ENCODE measurements at places on chromosomes 6 and 20. TPM values are rescaled to one million over a fixed set of nuclear protein-coding genes. Genes with fewer than 3 reads are reported as not detected.
A peak's percentile ranks its signal among the peaks of the same experiment; 100 is the strongest.

The AVP gene
- not detected for total RNA-seq

DNA sequence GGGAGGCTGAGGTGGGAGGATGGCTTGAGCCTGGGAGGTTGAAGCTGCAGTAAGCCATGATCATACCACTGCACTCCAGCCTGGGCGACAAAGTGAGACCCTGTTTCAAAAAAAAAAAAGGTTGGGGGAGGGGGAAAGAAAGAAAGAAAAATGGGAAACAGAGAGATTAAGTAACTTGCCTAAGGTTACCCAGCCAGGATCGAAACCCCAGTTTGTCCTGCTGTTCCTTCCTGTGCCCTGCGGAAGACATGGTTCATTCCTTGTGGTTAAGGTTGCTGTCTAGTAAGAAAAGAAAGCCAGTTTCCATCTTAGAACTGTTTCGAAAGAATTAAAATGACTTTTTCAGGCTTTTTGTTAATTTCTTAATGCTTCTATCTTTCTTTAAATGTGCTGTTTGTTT lies 29.8 kb downstream of the C6orf89 start:
- no peak overlapping the region for H3K4me3 ChIP-seq
- peaks cover 48% of the 10 kb centered on the region for H3K4me1 ChIP-seq
- peaks cover 2% of the 10 kb centered on the region for H3K27me3 ChIP-seq
- no peak overlapping the region for H3K27ac ChIP-seq
- DNase-seq, result no peak

GRCh38 chr6:501891-502601 lies 110.5 kb downstream of the IRF4 start:
- H3K27me3 ChIP-seq, result no peaks in the 10 kb centered on the region
- no peak for DNase-seq
- H3K4me3 ChIP-seq, result no peak overlapping the region
- H3K4me1 ChIP-seq, result no peaks in the 10 kb centered on the region

DNA sequence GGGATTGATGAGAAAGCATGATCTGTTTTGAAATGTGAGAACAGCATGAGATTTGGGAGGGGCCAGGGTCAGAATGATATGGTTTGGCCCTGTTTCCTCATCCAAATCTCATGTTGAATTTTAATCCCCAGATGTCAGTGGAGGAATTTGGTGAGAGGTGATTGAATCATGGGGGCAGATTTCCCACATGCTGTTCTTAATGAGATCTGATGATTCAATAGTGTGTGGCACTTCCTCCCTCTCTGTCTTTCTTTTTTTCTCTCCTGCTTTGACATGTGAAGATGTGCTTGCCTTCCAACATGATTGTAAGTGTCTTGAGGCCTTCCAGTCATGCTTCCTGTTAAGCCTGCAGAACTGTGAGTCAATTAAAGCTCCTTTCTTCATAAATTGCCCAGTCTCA lies 1060.3 kb upstream of the CITED2 start:
- no peak overlapping the region for H3K4me3 ChIP-seq
- no peaks in the 10 kb centered on the region for H3K4me1 ChIP-seq
- no peak for DNase-seq
- no peaks in the 10 kb centered on the region for H3K27me3 ChIP-seq

- no peaks in the 10 kb centered on the region for H3K4me1 ChIP-seq
- no peak overlapping the region for H3K27ac ChIP-seq
- DNase-seq, result no peak
- no peak overlapping the region for H3K4me3 ChIP-seq
Observed at GRCh38 chr6:13272131-13273046, 55.9 kb downstream of the TBC1D7 start.

- H3K27ac ChIP-seq, result no peak overlapping the region
- no peak for DNase-seq
- no peaks in the 10 kb centered on the region for H3K4me1 ChIP-seq
Observed at GRCh38 chr6:143253586-143253985, 192.9 kb downstream of the AIG1 start.

- H3K27ac ChIP-seq, result no peak overlapping the region
- no peak overlapping the region for H3K4me3 ChIP-seq
- H3K36me3 ChIP-seq, result peaks cover 13% of the 10 kb centered on the region
- no peak for DNase-seq
- no peaks in the 10 kb centered on the region for H3K27me3 ChIP-seq
- no peaks in the 10 kb centered on the region for H3K4me1 ChIP-seq
Observed at GRCh38 chr6:37305841-37306425, 47.9 kb upstream of the RNF8 start.

GRCh38 chr6:157045831-157046454 lies 268.8 kb downstream of the ARID1B start:
- H3K4me1 ChIP-seq, result peaks cover 20% of the 10 kb centered on the region
- DNase-seq, result no peak
- H3K27ac ChIP-seq, result peak overlapping the region; percentile 73
- no peak overlapping the region for H3K4me3 ChIP-seq
- H3K36me3 ChIP-seq, result peaks cover 7% of the 10 kb centered on the region
- peaks cover 11% of the 10 kb centered on the region for H3K27me3 ChIP-seq

The CTCFL gene
- 0.21 TPM for total RNA-seq

DNA sequence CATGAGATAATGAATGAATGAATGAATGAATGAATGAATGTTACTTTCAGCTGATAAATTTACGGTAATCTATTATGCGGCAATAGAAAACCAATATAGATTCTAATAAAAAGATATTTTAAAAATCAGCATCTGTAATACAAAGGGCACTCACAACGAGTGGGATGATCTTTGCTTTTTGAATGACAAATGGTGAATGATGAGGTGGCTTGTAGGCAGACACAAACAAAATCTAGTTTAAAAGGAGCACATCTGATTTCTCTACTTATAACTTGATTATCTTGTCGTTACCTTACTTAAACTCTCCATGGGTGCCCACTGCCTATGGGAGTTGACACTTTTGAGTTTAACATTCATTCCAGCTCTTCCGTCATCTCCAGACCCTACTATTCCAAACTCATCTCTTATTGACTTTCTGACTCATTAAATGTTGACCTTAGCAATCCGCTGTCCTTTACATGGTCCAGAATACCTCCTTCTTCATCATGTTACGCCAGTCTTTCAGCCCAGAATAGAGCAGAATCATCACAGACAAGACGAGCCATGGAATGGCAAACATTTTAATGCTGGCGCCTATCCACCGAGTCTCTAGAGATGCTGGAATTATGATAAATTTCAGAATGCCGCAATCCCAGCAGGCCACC lies 41.3 kb downstream of the NHLRC1 start:
- no peak overlapping the region for H3K27ac ChIP-seq
- peaks cover 1% of the 10 kb centered on the region for H3K27me3 ChIP-seq
- H3K4me3 ChIP-seq, result no peak overlapping the region
- DNase-seq, result no peak

- no peak overlapping the region for H3K27ac ChIP-seq
- H3K36me3 ChIP-seq, result no peaks in the 10 kb centered on the region
- H3K4me1 ChIP-seq, result no peaks in the 10 kb centered on the region
- no peak overlapping the region for H3K4me3 ChIP-seq
- no peak for DNase-seq
Observed at GRCh38 chr6:163092876-163093275, 321.6 kb upstream of the QKI start.

- no peaks in the 10 kb centered on the region for H3K4me1 ChIP-seq
- H3K36me3 ChIP-seq, result no peaks in the 10 kb centered on the region
- no peaks in the 10 kb centered on the region for H3K27me3 ChIP-seq
- no peak overlapping the region for H3K4me3 ChIP-seq
Observed at GRCh38 chr6:80607811-80608391, 501.4 kb downstream of the BCKDHB start.

The HLA-DOA gene
- 7.3 TPM for total RNA-seq

DNA sequence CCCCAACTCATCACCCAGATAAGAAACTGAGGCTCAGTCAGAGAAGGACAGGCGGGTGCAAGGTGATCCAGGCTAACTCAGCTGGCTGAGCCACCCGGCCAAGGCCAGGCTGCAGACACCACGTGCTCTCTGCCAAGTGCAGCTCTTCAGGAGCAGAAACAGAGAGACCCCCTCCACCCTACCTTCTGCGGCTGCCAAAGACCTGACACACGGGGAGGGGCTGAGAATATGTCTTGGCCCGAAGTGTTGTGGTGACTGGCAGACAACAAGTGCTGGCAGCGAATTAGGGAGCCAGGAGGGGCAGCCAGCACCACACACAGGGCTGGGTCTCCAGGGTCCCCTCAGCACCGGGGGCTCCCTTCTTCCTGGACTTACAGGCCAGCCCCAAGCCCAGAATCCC lies 22.5 kb downstream of the PREX1 start:
- no peak for DNase-seq
- H3K27me3 ChIP-seq, result peaks cover 21% of the 10 kb centered on the region
- peaks cover 61% of the 10 kb centered on the region for H3K4me1 ChIP-seq
- H3K36me3 ChIP-seq, result peaks cover 58% of the 10 kb centered on the region

GRCh38 chr6:4935486-4935885 lies 68.4 kb downstream of the RPP40 start:
- no peak for DNase-seq
- peaks cover 3% of the 10 kb centered on the region for H3K36me3 ChIP-seq
- peaks cover 10% of the 10 kb centered on the region for H3K27me3 ChIP-seq
- H3K27ac ChIP-seq, result no peak overlapping the region
- H3K4me1 ChIP-seq, result peaks cover 37% of the 10 kb centered on the region
- no peak overlapping the region for H3K4me3 ChIP-seq

The TMEM244 gene
- total RNA-seq, result not detected

DNA sequence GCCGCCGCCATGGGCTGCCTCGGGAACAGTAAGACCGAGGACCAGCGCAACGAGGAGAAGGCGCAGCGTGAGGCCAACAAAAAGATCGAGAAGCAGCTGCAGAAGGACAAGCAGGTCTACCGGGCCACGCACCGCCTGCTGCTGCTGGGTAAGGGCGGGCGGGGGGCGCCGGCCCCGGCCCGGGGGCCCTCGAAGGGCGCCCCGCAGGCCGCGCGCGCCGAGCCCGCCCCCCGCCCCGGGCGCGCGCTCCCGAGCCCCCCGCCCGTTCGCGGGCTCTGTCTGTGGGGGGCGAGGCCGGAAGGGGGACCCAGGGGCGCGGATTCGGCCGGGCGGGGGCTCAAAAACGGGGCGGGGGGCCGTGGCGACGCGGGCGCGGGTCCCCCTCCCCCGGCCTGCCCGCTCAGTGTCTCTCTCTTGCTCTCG lies 39.2 kb downstream of the GNAS start:
- peaks cover 26% of the 10 kb centered on the region for H3K36me3 ChIP-seq
- H3K27me3 ChIP-seq, result peaks cover 20% of the 10 kb centered on the region
- DNase-seq, result no peak
- peak overlapping the region; percentile 99 for H3K27ac ChIP-seq
- peak overlapping the region; percentile 99 for H3K4me3 ChIP-seq

The TRMT11 gene
- 9.6 TPM for total RNA-seq

DNA sequence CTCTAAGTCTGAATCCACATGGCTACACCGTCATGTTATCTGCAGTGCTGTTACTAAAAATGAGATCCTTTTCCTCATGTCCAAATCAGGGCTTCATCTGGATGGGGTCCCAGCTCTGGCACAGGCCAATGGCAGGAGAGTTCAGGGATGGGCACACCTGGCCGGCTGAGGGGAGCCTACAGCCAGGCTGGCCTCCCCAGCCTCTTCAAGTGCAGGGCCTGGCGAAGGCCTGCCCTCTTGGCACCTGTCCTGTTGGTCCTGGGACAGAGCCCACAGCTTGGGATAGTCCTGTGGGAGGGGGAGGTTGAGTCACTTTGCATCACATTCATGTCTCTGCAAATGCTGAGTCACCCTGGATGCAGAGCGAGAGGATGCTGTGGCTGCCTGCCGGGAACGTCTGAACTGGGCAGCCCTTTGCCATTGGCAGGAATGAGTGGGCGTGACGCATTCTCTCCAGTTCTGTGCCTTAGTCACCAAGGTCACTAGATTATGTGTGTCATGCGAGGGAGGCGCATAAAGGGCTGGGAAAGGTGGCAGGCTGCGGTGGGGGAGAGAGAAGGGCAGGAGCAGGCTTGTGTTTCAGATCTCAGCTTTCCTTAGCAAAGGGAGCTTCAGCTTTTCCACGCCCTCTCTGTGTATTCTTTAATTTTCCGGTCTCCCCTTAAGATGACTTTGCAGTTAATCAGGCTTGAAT lies 223.2 kb upstream of the ECI2 start:
- H3K27me3 ChIP-seq, result no peaks in the 10 kb centered on the region
- H3K4me1 ChIP-seq, result no peaks in the 10 kb centered on the region
- no peak for DNase-seq
- H3K4me3 ChIP-seq, result no peak overlapping the region

The SLC17A5 gene
- total RNA-seq, result 17.5 TPM

DNA sequence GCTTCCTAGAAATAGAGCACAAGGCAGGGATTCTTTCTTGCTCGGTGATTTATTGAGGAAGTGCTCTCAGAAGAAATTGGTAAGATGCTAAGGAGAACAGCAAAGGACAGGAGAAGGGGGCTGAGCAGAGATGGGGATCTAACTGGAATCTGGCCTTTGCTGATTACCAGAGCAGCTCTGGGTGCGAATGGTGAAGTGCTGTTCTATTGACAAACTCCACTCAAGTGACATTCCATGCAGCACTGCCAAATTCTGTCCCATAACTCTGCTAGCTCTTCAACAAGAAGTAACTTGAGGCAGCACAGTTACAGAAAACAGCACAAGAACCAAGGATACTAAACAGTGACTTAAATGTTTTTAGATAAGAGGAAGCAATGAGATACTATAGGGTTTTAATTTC lies 13.8 kb upstream of the ANKEF1 start:
- H3K27me3 ChIP-seq, result no peaks in the 10 kb centered on the region
- H3K36me3 ChIP-seq, result no peaks in the 10 kb centered on the region
- H3K4me1 ChIP-seq, result no peaks in the 10 kb centered on the region
- no peak for DNase-seq
- H3K4me3 ChIP-seq, result no peak overlapping the region

The LY6G5C gene
- total RNA-seq, result 22.0 TPM

DNA sequence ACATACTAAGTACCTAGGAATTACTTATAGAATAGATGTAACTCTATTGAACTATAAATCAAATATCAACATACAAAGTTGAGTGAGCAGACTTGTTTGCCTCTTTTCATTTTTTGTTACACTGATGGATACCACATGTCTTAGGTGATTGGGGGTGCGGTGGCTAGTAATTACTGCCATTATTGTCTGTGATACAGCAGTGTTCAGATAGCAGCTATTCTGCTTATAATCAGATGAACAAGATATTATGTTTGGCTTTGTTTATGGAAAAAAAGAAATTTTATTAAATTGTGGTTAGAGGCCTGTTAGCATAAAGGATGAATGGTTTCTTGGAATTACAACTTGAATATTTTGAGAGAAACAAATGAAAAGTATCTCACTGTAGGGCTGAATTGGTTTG lies 55.9 kb downstream of the KCNQ5 start:
- no peak overlapping the region for H3K4me3 ChIP-seq
- H3K27me3 ChIP-seq, result no peaks in the 10 kb centered on the region
- no peaks in the 10 kb centered on the region for H3K36me3 ChIP-seq

- no peak overlapping the region for H3K27ac ChIP-seq
- no peak for DNase-seq
- H3K4me3 ChIP-seq, result no peak overlapping the region
- peaks cover 8% of the 10 kb centered on the region for H3K4me1 ChIP-seq
- peaks cover 5% of the 10 kb centered on the region for H3K27me3 ChIP-seq
- H3K36me3 ChIP-seq, result no peaks in the 10 kb centered on the region
Observed at GRCh38 chr6:16239798-16240123, 1.4 kb downstream of the GMPR start.

The FAM83C gene
- total RNA-seq, result not detected

DNA sequence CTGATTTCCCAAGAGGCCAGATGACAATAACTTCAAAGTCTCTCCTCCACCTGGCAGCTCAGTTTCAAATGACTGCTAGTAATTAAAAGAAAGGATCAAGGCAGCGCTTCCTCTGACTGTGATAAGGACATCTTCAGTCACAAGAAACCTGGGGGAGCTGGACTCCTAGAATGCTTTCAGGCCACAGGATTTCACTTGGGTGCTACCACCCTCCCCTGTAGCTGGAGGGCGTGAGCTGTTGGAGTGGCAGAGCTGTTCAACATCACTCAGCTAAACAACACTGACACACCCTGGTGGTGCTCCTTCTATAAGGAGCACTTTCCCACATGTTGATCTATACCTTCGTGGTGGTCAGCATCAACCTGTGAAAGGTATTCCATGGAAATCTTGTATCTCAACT lies 2.2 kb upstream of the CNR1 start:
- H3K4me3 ChIP-seq, result peak overlapping the region; percentile 32
- H3K27ac ChIP-seq, result no peak overlapping the region
- no peak for DNase-seq
- H3K36me3 ChIP-seq, result peaks cover 3% of the 10 kb centered on the region

Measured in endothelial cell (in vitro differentiated cells).